DMS153 (cell line): ENCODE measurements at places on chromosomes 5 and 9.

DNA sequence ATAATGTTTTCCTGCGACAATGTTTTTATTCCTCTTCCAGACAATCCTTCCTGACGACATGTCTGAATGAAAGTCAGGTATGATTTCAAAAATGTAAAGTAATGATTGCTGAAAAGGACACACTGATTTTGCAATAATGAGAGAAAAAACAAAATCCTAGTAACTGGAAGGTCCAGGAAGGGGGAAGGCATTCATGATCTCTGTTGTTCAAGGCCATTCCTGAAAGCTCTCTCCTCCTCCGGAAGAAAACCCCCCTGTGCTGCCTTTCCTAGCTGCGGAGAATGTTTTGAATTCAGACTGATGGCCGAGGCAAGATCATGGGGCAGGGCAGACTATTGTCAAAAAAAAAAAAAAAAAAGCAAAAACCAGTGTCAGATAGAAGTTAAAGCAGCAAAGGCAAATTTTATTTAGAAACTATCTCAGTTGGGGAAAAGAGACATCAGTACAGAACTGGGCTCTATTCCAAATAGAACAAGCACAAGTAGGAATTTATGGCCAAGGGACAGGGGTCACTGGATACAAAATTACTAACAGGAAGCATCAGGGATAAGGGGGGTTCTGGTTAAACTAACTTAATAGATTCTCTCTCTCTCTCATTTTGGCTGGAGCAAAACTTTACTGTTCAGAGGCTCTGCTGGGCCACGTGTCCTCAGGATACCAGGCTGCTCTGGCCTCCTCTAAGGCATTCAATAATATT lies 36.5 kb upstream of the CTSV start:
- DNase-seq = no peak

DNA sequence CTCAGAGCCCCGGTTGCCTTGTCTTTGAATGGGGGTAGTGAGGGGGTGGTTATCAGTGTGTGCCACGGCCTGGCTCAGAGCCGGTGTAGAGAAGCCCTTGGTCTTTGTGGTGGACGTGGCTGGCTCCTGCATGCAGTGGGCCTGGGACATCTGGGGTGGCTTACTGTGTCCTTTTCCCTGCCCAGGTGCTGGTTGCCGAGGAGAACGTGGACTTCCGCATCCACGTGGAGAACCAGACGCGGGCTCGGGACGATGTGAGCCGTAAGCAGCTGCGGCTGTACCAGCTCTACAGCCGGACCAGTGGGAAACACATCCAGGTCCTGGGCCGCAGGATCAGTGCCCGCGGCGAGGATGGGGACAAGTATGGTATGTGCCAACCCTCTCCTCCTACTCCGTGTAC lies 16.5 kb downstream of the FGF18 start:
- no peak for DNase-seq

- no peak for DNase-seq
Measured at GRCh38 chr9:27818348-27818747, 245.1 kb upstream of the C9orf72 start.

DNA sequence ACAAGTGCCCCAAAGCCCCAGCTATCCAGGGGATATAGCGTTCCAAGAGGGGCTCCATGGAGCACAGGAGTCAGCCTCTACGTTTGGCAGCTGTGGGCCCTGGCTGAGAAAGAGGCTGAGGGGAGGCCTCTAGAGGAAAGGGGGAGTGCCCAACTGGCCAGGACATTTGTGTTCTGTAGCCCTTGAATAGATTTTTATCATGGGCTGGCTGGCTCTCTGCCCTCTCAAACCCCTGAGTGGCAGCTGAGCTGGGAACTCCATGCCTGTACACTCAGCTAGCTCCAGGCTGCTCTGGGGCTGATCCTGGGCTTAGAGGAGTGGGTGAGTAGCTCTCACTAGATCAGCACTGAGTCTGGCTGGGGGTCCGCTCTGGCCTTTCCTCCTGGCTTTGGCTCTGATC lies 285.0 kb downstream of the ZSWIM6 start:
- DNase-seq = no peak

GRCh38 chr9:16358751-16359150 lies 511.7 kb downstream of the BNC2 start:
- DNase-seq = no peak
